Activated CD4-positive, alpha-beta memory T cell treated with anti-CD3 and anti-CD28 coated beads for 36 hours (primary cell): ENCODE measurements at places on chromosomes 1 and 21.

- DNase-seq = no peak
Observed at GRCh38 chr1:160399544-160400222, 681 bp upstream of the VANGL2 start.

DNA sequence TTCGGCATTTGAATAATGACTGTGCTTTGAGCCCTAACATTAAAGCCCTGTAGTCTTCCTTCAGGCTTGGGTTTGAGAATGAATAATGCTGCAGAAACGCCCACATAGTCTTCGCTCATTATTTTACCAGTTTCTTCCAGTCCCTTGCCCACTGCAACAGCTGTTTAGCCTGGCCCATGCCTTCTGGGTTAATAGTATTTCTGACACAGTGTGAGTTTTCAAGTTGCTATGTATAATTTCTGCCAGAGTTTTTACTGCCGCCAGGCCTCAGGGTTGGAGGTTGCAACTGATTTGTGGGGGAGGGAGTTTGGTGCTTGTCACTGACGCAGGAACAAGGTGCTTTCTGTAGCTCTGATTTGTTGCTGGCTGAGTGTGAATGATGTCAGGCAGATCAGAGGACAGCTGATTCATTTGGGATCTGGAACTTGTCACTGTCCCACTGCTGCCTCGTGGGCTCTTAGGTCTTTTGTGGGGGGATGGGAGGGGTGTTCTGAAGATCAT, 109.8 kb downstream of the MAST2 start:
- peak; percentile 50 for DNase-seq

DNA sequence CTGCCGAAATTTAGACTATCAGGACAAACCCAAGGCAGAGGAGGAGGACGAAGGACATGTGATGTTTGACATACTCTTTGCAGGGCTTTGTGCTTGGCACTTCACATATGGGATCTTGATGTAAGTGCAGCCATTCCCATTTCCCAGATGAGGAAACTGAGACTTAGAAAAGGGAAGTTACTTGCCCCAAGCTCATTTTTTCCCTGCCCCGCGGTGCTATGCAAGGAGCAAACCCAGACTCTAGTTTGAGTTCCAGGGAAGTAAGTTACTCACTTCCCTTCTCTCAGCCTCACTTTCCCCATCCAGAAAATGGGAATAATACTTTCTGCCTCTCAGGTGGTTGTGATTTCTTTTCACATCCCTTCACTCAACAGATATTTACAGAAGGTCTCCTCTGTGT, 4.5 kb upstream of the FOXO6 start:
- no peak for DNase-seq

DNA sequence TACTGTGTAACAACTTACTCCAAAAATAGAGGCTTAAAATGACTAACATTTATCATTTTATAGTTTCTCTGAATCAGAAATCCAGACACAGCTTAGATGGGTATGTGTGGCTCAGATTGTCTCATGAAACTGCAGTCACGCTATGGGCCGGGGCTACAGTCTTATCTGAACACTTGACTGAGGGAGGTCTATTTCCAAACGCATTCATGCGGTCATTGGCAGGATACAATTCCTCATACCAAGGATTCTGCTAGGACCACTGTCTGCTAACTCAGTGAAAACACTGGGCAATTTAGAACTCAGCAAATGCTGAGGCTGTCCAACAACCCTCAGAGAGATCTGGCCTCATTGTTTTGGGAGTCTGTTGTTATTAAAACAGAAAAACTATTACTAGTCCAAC, 178.6 kb downstream of the TBX15 start:
- no peak for DNase-seq
